ENCODE measurements at places on chromosomes 6 and 20.

- no peak for DNase-seq
Measured at GRCh38 chr6:17472653-17473183, 79.3 kb downstream of the CAP2 start.

- no peak for DNase-seq
Measured at GRCh38 chr6:40541556-40542174, 45.5 kb downstream of the LRFN2 start.

GRCh38 chr6:5215159-5215558 is 45.6 kb downstream of the LYRM4 start:
- DNase-seq, result no peak

DNA sequence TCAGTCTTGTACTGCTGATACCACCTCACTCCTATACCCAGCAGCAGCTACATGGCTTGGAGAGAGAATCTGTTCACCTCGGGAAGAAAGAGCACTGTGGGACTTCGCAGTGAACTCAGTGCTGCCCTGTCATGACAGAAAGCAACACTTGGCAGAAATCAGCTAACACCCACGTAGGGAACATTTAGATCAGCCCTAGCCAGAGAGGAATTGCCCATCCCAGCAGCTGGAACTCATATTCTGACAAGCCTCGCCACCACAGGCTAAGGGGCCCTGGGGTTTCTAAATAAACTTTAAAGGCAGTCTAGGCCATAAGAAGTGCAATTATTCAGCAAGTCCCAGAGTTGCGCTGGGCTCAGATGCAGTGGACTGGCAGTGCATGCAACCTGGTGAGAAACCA is 1266.8 kb downstream of the GRIK2 start:
- DNase-seq, result no peak

GRCh38 chr6:39590871-39591393 is 134.3 kb downstream of the KIF6 start:
- no peak for DNase-seq

DNA sequence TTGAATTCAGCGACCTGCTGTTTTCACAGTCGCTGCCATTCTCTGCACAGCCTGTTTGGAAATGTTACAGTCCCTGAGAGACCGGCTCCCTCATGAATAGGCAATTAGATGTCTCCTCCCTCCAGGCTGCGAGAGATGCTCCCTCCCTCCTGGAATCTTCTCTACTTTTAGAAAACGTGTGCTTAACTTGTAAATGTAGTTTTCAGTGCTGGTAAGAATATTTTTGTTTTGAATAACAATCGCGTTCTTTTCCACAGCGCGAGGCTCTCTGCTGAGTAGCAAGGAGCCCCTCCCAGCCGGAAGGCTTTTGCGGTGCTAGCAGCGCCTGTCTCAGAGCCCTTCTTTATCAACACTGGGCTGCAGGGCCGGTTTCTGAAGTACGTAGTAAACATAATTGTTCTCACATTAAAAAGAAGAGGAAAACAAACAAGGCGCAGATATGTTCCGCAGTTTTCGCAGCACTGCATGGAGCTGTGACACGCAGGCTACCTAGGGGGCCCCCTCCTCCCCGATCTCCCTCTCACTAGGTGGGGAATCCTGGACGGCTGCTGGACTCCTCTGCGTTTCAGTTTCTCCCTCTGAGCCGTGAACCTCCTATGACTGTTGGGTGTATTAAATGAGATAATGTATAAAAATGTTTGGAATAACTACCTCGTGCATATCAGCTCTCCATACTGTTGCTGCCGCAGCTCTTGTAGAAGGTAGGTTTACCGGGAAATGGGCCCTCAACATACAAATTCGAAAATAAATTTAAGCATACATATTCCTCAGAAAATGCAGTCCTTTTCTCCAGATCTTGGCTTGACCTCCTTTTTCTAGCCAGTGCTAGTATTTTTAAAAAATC is 79.0 kb upstream of the SPACA1 start:
- DNase-seq, result no peak
